H54 (cell line): ENCODE measurements at places on chromosomes 1 and 21.

DNA sequence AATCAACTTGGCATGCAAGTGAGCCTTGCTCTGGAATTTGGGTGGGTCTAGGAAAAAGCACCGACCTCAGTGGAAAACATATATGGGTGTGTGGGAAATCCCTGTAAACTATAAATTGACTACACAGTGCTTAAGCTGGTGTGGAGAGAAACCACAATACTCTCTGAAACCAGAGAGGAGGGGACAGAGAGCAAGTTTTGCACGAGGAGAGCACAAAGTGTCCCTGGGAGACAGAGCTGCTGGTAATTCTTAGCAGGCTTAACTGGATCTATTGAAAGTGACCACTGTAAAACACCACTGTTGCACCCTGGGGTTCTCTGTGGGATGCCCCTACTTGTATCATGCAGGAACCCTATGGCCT, 12.8 kb downstream of the KCNJ15 start:
- no peak for DNase-seq

GRCh38 chr1:65020774-65021173, 54.4 kb upstream of the JAK1 start:
- no peak for DNase-seq

DNA sequence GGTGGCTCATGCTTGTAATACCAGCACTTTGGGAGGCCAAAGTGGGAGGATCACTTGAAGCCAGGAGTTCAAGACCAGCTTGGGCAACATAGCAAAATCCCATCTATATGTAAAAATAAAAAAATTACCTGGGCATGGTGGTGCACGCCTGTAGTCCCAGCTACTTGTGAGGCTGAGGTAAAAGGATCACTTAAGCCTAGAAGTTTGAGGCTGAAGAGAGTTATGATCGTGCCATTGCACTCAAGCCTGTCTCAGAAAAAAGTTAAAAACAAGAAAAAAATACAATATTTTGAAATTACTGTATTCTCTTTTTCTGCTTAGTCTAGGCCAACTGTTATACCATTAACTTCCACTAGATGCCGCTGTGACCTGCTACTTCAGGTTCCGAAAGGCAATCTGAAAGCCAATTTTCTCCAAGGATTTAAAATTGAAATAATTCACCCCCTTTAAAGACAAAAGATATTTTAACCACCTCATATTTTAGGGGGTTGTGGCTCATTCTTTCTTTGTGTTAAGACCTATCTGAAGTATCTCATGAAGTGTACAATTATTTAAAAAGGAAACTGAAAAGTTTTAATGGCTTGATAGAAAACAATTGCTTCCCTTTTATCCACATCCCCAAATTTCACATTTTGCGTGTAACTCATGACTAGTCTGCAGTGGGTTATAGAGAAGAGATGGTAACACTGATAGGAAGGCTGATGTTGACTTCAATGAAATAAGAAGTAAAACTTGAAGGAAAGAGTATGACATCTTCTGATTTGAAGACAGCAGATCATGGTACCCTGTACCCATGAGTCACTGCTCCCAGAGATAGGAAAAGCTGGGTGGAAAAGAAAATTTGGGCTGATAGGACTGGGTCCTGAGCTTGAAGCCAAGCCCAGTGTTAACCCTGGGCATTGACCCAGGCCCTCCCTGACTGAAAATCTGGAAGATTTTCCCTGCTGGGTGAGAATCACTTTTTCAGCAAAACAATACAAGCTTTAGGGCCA, 24.4 kb upstream of the CLDN14 start:
- DNase-seq = peak; percentile 26

- DNase-seq = peak; percentile 47
Observed at GRCh38 chr21:35840197-35840799, 220.0 kb downstream of the SETD4 start.

- no peak for DNase-seq
Observed at GRCh38 chr1:192945390-192946130, 113.6 kb downstream of the UCHL5 start.

- no peak for DNase-seq
Observed at GRCh38 chr1:248891758-248892157, 14.3 kb upstream of the PGBD2 start.

GRCh38 chr1:159509440-159510228, 26.2 kb downstream of the OR10J5 start:
- DNase-seq = no peak

- no peak for DNase-seq
Observed at GRCh38 chr21:16976193-16976592, 536.6 kb upstream of the CXADR start.

GRCh38 chr1:157868654-157869053, 27.0 kb upstream of the CD5L start:
- no peak for DNase-seq

GRCh38 chr1:41390166-41390565, 28.9 kb downstream of the FOXO6 start:
- DNase-seq = no peak

GRCh38 chr1:225435076-225435475, 7.2 kb upstream of the LBR start:
- DNase-seq = no peak

DNA sequence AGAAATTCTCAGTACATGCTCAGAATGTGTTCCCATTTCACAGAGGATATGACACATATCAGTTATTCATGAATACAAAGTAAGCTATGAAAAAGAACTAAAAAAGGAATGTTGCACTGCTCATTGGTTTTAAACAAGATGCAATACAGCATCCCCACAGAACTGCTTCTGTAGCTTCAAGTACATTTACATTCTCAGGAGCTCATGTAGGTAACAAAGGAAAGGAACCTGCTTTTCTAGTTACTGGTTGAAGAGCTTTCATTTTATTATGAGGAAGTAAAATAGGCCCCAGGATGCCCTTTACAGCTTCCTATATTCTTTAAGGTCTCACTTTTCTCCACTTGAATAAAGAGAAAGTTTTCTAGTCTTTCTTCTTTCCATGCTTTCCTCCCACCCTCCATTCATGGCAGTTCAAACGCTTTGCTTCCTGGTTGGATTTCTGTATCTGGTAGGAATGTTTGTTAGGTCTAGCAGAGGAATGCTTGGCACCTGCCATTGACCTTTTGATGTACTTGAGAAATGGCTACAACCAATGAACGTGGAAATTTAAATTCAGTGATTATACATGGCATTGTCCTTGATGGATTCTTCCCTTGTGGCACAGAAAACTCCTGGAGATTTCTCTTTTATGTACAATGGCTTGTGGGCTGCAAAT, 27.1 kb upstream of the KCNK2 start:
- DNase-seq = no peak

DNA sequence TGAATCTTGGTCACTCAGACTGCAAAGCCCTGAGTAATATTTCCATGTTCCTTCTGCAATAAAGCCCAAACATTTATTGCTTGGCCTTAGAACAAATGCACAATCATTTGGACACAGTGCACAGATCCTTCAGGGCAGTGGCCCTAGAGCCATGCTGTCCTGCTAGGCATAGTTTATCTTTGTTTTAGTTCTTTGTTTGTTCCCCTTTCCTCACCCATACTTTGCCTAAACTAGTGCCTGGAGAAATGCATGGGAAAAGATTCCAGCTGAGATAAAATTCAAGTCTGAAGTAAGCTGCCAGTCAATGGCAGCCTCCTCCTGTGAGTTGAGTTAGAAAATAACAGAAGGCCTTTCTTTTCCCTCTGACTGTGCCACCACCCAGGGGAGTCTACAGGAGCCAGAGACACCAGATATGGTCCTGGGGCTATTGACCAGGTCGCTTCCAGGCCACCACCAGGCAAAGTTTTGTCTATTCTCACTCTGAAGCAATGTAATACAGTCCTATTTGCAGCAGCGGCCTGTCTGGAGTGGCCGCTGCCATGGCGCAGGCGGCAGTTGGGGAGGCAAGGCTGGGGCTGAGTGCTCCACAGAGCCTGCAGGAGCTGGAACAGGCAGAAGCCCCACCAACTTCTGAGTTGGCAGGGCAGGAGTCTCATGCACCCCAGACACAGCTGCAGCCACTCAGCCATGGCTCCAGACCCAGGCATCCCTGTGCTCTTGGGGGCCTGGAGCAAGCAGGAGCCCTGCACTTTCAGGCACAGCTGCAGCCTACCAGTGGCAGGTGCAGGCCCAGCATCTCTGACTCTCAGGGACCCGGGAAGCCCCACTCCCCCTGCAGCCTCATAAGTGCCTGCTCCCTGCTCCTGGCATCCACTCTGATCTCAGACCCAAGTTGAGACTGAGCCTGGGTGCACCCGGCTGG, 258.6 kb downstream of the GPATCH2 start:
- DNase-seq = no peak

DNA sequence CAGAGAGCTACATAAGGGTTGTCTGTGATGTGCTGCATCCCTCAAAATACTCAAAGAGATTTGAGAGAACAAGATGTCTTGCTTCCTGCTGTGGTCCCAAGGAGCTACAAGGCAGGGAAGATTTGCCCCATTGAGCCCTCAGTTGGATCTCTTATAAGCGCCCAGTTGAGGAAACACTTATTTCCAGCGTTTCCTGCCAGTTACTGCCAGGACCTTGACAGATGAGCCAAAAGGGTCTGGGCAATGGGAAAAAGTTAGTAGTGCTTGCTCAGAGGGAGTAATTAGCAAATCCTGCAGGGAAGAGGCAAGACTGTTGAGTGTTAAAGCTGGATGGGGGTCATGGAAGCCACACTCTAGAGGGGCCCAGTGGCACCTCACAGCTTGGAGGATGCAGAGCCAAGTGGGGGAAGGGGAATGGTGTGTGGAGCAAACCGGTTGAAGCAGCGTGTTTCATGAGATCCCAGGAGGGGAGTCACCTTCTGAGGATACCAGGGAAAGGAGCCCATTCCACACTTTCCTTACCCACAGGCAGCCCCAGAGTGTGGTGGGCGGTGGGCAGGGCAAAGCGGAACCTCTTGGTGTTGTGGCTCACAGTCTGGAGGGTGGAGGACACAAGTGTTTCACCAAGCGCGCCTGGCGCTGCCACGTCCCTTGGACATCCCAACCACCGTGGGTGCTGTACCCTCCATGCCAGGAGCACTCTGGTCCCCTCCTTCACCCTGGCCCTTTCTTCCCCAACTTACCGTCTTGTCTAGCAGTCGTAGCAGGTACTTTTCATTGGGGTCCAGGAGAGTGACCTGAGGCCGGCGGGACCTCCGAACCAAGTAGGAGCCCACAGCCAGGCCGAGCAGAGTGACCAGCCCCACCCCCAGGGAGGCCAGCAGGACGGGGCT, 805 bp downstream of the CYB5R1 start:
- no peak for DNase-seq

DNA sequence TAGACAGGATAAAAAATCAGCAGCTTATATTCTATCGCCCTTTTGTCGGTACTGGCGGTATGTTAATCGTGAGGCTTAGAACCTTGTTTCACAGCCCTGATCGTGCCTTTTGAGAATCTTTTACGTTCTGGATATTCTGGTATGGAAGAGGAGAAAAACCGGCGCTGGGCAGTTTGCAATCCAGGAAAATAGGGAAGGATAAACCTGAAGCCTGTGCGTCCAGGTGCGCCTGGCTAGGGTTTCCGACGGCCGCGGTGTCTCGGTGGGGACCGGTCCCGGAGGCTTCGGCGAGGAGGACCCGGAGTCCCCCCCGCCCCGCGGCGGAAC, 258 bp upstream of the SYPL2 start:
- no peak for DNase-seq

DNA sequence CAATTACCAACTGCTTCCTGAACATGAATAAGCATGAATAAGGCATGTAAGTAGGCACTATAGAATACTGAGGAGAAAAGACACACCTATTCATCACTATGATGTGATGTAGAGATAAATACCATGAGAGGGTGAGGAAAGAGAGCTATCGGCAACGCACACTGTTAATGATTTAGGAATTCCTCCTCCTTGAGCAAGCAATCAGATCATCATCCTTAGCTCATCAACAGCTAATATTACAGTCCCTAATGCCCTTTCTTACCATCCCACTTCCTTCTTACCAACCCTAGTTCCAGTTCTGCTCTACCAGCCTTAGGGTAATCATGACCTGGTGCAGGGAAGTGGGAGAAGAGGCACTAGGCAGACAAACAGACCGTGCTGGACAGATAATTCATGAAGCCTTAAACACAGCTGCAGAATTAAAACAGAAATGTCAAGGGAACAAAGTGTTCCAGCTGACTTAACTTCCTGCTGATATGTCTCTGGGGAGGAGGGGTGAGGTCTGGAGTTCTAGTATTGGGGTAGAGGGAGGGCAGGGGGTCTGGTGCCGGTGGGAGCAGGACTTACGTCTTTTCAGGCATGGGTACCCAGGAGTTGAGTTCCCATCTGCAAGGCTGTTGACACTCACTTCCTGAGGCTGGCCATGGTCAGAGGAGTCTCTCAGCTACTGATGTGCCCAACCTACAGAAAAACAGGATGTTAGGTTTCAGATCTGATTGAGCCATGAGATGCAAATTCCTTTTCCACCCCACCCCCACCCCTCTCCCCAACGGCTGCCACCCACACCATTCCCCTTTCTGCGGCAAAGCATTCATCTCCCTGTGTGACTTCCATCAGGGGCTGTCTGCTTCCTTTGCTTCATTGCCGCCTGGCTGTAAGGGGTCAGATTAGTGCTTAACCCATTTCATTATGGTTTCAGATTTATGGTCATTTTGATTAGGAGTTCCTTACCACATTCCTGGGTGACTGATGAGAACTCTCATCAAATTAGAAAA, 12.6 kb upstream of the RCSD1 start:
- no peak for DNase-seq

DNA sequence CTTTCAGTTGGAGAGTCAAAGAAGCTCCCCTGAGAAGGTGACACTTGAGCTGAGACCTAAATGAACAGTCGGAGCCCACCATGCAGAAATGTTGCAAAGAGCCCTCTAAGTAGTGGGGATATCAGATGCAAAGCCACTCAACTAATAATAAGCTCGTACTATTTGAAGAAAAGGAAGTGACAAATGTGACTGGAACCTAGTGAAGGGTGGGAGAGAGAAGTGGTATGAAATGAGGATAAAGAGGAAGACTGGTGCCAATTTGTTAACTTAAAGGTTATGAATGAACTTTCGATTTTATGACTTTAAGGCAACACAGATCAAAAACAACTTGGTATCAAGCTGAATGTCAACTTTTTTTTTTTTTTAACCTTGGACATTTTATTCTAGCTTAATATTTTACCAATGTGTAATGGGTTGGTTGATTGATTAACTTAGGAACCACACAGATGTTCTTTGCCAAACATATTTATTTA, 14.7 kb downstream of the LYPLAL1 start:
- DNase-seq = no peak

GRCh38 chr21:15112858-15113257, 48.1 kb upstream of the NRIP1 start:
- no peak for DNase-seq

GRCh38 chr1:84619383-84620102, 45.3 kb upstream of the CTBS start:
- DNase-seq = peak; percentile 40

- no peak for DNase-seq
Observed at GRCh38 chr1:61053712-61054600, 28.4 kb upstream of the NFIA start.

- no peak for DNase-seq
Observed at GRCh38 chr1:184513966-184514365, 127.1 kb downstream of the C1orf21 start.

- DNase-seq = no peak
Observed at GRCh38 chr1:228706305-228706704, 29.0 kb upstream of the RHOU start.

- no peak for DNase-seq
Observed at GRCh38 chr1:67118646-67119045, 16.1 kb downstream of the C1orf141 start.
